Germinal center (tissue), 1 donor: ENCODE measurements at places on chromosomes 5 and 9.

DNA sequence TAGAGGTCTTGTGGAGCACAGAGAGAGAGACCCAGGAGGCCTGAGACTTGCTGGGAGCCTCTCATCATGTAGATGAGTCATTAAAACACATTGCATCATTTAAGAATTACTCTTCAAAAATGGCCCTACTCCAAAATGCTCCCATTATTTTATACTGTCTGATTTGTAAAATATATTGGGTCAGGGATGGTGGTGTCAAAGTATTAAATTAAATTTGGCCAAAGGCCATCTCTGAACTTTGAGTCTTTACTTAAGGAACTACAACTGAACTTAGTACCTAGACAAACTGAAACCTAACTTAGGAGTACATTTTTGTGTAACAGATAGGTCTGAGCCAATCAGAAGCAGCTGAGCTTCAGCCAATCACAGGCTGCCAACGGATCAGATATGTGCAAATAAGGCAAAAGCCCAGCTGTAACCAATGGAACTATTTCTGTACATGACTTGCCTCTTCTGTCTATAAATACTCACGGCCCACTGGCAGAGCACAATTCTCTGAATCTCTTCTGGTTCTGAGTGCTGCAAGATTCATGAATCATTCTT, 657.2 kb downstream of the TLE1 start:
- DNase-seq, result no peak

GRCh38 chr9:15606643-15607472, 54.0 kb downstream of the CCDC171 start:
- peak; percentile 40 for DNase-seq

- no peak for DNase-seq
Measured at GRCh38 chr5:154543380-154543779, 65.4 kb upstream of the HAND1 start.

GRCh38 chr5:110663525-110663924, 62.9 kb downstream of the TMEM232 start:
- no peak for DNase-seq

- no peak for DNase-seq
Measured at GRCh38 chr5:10584714-10585517, 21.0 kb downstream of the ANKRD33B start.
